ENCODE measurements at places on chromosomes 5 and 9. TPM values are rescaled to one million over a fixed set of nuclear protein-coding genes. Genes with fewer than 3 reads are reported as not detected.

AGTPBP1 gene
- total RNA-seq, result 20.1 TPM

ADAMTS2 gene
- total RNA-seq, result 68.5 TPM

SH3GL2 gene
- total RNA-seq, result not detected

ADAMTS13 gene
- total RNA-seq, result 1.00 TPM

SHOC1 gene
- under 0.01 TPM for total RNA-seq

TMOD1 gene
- 0.57 TPM for total RNA-seq

RETREG1 gene
- 0.92 TPM for total RNA-seq
